ENCODE measurements at places on chromosomes 4 and X.

- no peak for DNase-seq
These were observed 162.3 kb upstream of the PSAPL1 start for GRCh38 chr4:7596918-7597606.

GRCh38 chr4:73523126-73523525 lies 41.6 kb downstream of the AFM start:
- DNase-seq, result no peak

- no peak for DNase-seq
These were observed 8.7 kb upstream of the TADA2B start for GRCh38 chr4:7034262-7035081.

GRCh38 chrX:103831342-103831802 lies 685 bp downstream of the RAB9B start:
- DNase-seq, result no peak

DNA sequence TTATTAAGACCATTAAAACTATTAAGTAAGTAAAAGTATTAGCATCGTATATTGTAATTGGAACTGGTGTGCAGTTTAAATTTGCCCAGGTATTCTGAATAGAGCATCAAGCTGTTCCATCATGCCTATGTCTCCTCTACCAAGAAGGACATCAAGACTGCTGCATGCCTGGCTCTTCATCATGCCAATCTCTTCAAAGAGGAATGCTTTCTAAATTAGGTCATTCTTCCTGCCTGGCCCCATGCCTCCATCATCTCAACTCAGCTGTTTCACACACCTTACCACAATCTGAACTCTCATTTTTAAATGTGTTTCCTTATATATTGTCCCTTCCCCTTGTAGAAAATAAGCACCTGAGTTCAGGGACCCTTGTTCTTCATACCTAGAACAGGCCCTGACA lies 270.5 kb upstream of the PPARGC1A start:
- DNase-seq, result no peak

DNA sequence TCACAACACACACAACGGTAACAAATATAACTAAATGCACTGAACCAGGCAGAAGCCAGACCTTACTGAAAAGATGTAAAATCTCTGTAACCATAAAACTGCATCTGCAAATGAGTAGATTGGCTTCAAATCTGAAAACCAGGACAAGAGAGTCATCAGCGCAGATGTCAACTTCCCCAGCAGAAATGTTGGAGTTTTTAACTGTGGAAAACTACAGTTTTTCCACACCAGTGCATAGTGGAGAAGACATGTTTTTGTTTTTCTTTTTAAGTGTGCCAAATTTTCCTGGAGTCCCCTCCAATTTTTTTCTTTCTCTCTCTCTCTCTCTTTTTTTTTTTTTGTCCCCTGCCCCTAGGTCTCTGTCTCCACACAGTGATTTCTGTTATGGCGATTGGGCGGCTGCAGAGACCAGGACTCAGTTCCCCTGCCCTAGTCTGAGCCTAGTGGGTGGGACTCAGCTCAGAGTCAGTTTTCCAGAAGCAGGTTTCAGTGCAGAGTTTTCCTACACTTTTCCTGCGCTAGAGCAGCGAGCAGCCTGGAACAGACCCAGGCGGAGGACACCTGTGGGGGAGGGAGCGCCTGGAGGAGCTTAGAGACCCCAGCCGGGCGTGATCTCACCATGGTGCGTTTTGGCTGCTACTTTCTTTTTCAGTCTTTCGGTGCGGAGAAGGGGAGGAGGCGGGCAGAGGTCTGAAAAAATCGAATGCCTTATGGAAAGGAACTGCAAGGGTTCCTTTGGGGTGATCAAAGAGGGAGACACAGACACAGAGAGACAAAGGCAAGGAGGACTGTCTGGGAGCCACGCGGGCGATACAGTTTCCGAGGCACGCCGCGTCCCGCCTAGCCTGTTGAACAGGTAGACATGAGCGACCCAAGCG lies at the start of gene GUCY1A1:
Gene GUCY1A1, plus strand, starts transcription at position 505 of the 878 bp plus-strand sequence. CDS start 30,020 bp downstream, outside the sequence.
- DNase-seq, result no peak

- DNase-seq, result no peak
These were observed 91.9 kb upstream of the PPP1R2C start for GRCh38 chrX:42869659-42870476.

GRCh38 chr4:70000711-70001110 lies 4.9 kb downstream of the STATH start:
- no peak for DNase-seq

DNA sequence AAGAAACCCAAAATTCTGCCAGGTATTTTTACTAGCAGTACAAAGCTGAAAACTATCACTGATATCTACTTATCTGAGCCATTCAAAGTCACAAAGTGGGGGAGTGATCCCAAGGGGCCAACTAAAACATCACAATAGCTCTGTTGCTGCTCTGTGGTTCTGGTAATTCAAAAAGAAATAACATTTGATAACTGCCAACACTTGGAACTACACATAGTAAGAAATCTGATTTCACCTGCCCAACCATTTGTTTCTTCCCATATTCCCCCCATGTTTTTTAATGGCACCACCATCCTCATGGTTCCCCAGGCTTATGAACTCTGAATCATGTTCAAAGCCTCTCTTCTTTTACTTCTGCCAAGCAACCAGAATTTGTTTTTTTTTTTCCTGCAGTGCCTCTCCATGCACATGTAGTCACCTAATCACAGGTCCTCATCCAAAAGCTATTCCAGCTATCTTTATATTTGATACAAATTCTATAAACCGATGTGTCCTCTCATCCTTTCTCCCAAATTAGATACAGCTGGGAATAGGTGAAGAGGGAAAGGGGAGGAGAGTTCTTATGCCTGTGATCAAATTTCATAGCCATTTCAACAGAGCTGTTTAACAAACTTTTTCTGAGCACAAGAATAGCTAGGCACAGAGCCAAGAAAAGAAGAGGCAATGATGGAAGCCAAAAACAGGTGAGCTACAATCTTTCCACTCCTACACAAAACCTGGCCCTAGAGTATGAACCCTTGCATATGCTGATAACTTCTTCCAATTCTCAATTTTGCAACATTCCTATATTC lies 7.7 kb downstream of the AMMECR1 start:
- DNase-seq, result no peak

GRCh38 chr4:105679186-105679585 lies 29.3 kb downstream of the INTS12 start:
- no peak for DNase-seq

Measured in BJ (cell line).